Right ventricle myocardium superior (tissue), 1 donor: ENCODE measurements at places on chromosomes 11 and 22. TPM values are rescaled to one million over a fixed set of nuclear protein-coding genes. Genes with fewer than 3 reads are reported as not detected.

DNA sequence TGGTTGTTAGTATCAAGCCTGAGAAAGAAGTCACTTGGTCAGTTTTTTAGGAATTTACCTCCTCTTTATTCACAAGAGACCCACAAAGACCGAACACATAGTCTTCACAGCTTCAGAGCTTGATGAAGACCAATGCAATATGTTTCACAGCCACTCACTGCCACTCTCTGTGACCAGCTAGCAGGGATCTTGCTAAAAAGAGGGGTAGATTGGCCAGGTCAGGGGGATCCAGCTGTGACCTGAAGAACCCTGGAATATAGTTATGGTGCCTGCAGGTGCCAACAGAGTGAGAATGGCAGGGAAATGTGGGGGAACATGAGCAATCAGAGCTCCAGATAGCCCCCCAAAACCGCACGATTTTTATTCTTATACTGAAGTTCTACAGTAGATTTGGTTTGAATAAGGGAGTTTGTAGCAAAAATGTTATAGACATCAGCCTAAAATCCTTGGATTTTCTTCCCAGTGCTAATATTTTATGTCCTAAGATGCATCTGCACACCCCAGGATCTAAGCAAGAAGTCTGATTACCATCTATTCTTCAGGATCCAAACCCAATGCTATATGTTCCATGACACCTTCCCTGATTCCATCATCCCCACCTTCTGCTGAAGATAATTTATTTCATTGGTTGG lies 8.7 kb downstream of the POU2AF1 start:
- DNase-seq: no peak

- DNase-seq: no peak
Observed at GRCh38 chr11:46489656-46490560, 98.3 kb upstream of the CHRM4 start.

OR52A1 gene
- total RNA-seq: not detected

DNA sequence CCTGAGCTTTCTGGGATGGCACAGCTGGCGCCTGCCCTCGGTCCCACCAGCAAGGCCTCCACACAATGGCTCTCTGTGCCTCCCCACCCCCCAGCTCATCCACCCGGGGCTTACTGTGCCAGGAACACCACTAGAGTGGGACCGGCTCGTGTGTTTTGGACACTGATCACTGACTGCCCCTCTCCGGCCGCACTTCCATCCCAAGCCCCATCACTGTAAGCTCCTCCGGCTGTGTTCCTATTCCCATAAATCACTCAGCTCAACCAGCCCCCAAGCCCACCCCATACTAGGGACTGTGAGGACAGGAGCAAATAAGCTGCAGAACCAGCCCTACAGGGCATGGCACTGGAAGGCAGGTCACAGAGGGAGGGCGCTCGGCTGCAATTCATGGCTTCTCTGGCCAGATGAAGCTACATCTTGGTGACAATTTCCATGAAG lies 7.3 kb downstream of the APBB1 start:
- DNase-seq: no peak

- DNase-seq: no peak
Observed at GRCh38 chr11:27700351-27701301, at the start of gene BDNF. Gene BDNF (minus strand): TSS chr11:27700455. CDS start chr11:27658564, 41,891 bp downstream.

PAK1 gene
- total RNA-seq: 6.1 TPM

OVOL1 gene
- not detected for total RNA-seq

FAM83F gene
- 4.9 TPM for total RNA-seq

IFITM10 gene
- total RNA-seq: 1.1 TPM

GRCh38 chr22:19514831-19515565 lies 9.2 kb downstream of the CLDN5 start:
- peak; percentile 22 for DNase-seq

- DNase-seq: no peak
Observed at GRCh38 chr11:57938351-57938750, 85.3 kb upstream of the OR9Q1 start.

- DNase-seq: no peak
Observed at GRCh38 chr11:120878781-120879180, 145.1 kb upstream of the TBCEL start.

GRCh38 chr11:121801781-121802180 lies 314.2 kb downstream of the BLID start:
- no peak for DNase-seq

DNA sequence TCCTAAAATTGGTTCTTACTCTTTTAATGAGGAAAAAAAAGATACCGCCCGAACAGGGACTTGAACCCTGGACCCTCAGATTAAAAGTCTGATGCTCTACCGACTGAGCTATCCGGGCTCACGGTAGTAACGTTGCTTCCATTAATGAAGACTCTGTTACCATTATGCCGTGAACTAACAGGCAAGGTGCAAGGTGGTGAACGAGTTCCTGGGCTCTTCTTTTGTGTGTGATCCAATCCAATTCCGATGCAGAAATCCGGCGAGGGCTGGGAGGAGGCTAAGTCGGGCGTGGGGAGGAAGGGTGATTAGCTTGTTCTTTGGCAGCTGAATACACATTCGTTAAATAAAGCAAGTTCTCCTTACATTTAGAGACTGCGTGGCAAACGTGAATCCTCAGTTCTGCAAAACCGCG lies 49.0 kb downstream of the OR4D9 start:
- no peak for DNase-seq

NCAM1 gene
- total RNA-seq: 226 TPM

GRCh38 chr22:32005453-32005852 lies 37.6 kb upstream of the SLC5A1 start:
- DNase-seq: no peak

PARVA gene
- total RNA-seq: 61.2 TPM
